Spleen (tissue), 13 donors: ENCODE measurements at places on chromosomes 2 and 18. TPM values are rescaled to one million over a fixed set of nuclear protein-coding genes. Genes with fewer than 3 reads are reported as not detected.

DNA sequence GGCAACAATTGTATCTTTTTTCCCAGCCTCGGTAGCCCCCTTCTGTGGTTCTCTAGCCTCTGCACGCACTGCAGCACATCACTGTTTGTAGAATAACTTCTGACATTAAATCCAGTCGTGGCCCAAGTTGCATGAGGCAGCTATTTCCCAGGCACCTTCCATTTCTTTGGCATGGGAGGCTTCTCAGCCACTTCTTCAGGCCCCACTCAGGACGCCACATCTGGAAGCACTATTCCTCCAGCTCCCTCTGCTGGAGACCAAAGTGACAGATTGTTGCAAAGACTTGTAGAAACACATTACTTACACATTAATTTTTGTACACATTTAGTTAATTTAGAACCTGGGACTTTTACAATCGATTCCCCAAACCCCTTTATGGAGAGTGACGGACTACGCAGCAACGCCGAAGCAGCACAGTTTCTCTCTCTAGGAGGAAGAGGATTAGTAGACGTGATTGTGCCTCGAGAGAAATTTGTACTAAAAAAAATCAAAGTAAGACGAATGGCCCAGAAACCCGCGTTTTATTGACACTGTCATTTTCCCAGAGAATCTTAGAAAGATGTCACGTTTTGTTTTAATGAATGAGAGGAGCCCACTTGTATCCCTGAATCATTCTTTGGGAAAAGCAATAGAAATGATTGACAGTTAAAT lies 57.8 kb upstream of the RGPD5 start:
- peak; percentile 31 for DNase-seq

DNA sequence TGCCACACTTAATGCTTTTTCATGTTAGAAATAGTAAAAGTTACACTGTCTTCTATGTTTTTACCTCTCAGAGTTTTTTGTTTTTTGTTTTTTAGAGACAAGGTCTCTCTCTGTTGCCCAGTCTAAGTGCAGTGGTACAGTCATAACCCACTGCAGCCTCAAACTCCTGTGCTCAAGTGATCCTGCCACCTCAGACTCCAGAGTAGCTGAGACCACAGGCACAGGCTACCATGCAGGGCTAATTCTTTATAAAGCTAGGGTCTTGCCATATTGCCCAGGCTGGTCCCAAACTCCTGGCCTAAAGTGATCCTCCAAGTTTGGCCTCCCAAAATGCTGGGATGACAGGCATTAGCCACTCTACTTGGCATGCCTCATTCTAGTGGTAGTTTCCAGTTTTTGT lies 33.1 kb downstream of the GLS start:
- DNase-seq, result no peak

DNA sequence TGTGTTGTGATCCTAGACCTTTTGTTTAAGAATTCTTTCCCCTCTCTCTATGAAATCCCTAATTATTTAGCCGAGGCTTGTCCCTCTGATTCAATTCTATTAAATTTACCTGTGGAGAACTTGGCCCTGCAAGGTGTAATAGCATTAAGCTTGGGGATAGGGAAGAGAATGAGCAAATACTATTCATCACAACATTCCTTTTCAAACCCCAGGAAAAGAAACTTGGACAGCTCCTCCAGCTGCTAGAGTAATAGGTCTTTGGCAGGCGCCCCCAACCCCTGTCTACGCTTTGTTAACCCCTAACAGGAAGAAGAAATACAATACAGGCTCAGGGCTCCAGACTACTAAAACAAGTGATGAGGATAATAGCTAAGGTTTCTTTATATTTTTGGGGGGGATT lies 957.0 kb downstream of the CPS1 start:
- DNase-seq, result no peak

- no peak for DNase-seq
Observed at GRCh38 chr2:104249629-104250028, 604.3 kb upstream of the POU3F3 start.

DNA sequence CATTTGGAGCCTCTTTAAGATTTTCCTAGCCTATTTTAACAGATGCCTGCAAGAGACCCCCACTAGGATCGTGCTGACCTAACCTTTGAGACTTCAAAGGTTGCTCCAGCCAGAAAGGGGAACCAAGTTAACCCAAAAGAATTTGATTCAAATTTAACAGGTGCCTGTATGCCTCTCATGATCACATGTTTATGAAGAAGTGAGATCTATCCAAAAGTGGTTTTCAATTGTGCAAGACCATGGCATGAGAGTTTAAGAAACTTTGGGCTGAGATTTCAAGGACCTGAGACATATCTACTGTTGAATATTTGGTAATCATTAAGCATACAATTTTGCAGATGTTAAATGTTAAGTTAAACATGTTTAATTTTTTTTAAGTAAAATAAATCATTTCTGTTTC lies 1.3 kb upstream of the RSAD2 start:
- no peak for DNase-seq

- DNase-seq, result no peak
Observed at GRCh38 chr2:184936761-184937160, 338.4 kb downstream of the ZNF804A start.

DNA sequence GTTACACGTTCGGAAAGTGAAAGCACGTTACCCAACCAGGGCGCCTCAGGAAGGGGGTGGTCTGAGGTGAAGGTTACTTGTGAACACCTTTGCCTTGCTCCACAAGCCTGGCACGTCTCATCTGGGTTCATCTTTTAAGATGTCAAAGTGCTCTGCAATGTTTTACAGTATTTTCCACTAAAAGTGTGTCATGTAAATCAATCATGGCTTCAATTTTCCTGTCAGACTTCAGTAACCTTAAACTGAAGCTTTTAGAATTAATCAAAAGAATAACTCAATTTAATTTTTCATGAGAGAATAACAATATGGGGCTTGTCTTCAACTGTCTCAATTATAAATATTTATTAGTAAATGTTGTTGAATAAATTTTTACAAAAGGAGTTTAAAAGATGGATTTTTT lies 93.3 kb upstream of the FANCL start:
- no peak for DNase-seq

- DNase-seq, result no peak
Observed at GRCh38 chr2:4745056-4745991, 946.9 kb upstream of the SOX11 start.

- DNase-seq, result no peak
Observed at GRCh38 chr2:145958611-145959010, 1438.7 kb upstream of the ZEB2 start.

GRCh38 chr2:182103526-182103925 lies 117.9 kb downstream of the PPP1R1C start:
- DNase-seq, result no peak

DNA sequence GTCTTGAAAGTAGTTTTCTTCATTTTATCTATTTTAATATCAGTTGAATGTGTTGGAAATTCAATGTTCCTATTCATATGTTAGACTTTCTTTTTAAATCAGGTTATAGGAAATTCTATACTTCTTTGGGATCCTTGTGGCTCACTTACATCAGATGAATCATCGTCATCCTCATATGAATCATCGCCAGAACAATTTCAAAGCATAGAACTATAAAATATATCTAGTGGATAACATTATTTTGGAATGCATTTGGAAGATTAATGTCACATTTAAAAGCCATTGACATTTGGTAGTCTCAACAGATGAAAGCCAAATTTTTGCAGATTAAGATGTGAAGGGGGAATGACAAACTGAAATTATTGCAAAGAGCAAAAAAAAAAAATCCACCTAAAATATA lies 94.1 kb downstream of the FAM161A start:
- no peak for DNase-seq

GRCh38 chr2:18426174-18426573 lies 134.3 kb downstream of the RDH14 start:
- DNase-seq, result no peak

GRCh38 chr2:37283207-37283606 lies 41.4 kb downstream of the PRKD3 start:
- DNase-seq, result no peak

GRCh38 chr2:233114421-233114861 lies 54.3 kb downstream of the INPP5D start:
- DNase-seq, result peak; percentile 37

- DNase-seq, result no peak
Observed at GRCh38 chr18:21387886-21388285, 145.9 kb downstream of the GREB1L start.

DNA sequence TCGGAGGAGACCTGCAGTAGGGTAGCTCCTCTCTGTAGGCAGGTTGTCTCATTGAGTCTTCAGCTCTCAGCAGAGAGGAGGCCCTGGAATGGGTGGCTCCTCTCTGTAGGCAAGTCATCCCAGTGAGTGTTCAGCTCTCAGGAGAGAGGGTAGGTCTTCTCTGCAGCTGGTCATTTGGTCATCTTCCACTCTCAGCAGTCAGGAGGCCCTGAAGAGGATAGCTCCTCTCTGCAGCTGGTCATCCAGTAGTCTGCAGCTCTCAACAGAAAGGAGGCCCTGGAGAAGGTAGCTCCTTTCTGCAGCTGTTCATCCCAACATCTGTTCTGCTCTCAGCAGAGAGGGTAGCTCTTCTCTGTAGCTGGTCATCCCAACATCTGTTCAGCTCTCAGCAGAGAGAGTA lies 26.0 kb upstream of the RUFY4 start:
- no peak for DNase-seq

GRCh38 chr2:15583826-15584225 lies 7.8 kb upstream of the DDX1 start:
- no peak for DNase-seq

- DNase-seq, result no peak
Observed at GRCh38 chr18:8869696-8870095, 164.3 kb downstream of the MTCL1 start.

- no peak for DNase-seq
Observed at GRCh38 chr2:210895132-210895531, 338.7 kb downstream of the CPS1 start.

BCL2 gene
- 69.3 TPM for total RNA-seq

ACKR3 gene
- total RNA-seq, result 164 TPM

UGT1A4 gene
- not detected for total RNA-seq

FN1 gene
- 64.2 TPM for total RNA-seq

SLC8A1 gene
- 61.8 TPM for total RNA-seq

ITGA4 gene
- 207 TPM for total RNA-seq

ELP2 gene
- total RNA-seq, result 61.8 TPM

STAT4 gene
- 26.4 TPM for total RNA-seq

C2orf66 gene
- total RNA-seq, result not detected

RNU2-63P gene
- total RNA-seq, result not detected

PREPL gene
- 34.4 TPM for total RNA-seq

GNLY gene
- 42.6 TPM for total RNA-seq

FAM110C gene
- total RNA-seq, result 0.65 TPM
